T-helper 17 cell (primary cell): ENCODE measurements at places on chromosomes 7 and 10. TPM values are rescaled to one million over a fixed set of nuclear protein-coding genes. Genes with fewer than 3 reads are reported as not detected.

GRCh38 chr10:19922236-19922963 lies 106.2 kb downstream of the PLXDC2 start:
- no peak for DNase-seq

DNA sequence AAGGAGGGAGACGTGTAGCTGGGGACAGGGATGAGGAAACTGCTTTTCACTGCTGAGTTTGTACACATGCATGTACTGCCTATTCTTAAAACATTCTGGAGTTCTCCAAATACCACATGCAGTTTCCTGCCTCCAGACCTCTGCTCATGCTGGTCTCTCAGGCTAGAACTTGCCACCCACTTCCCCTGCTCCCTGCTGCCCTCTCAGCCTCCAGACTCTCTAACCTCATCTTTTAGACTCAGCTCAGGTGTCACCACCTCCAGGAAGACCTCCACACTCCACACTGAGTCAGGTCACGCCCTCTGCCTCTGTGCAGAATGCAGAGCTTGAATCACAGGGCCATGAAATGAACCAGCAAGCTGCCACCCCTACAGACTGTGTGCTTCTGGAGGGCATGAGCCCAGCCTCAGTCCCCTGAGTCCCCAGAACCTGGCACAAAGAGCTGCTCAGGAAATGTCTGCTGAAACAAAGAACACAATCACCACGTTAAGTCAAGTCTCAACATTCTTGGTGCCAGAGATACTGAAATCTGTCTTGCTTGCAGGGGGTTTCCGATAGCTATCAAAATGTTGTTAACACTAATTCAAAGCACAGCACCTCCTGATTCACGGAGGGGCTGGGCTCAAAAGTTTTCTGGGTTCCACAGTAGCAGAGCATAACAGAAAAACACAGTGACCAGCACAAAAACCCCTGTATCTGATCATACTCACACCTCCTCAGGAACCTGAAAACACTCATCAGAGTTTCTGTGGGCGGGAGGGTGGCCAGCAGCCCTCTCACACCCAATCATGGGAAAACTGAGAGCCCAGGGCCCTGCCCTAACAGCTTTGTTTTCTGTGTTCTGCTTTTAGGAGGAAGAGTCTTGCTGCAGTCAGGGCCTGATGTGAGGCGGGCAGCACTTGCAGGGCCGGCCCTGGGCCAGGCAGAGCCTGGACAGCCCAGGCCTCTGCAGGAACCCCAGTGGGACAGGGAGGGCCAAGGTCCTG lies 21.1 kb downstream of the FAM53B start:
- no peak for DNase-seq

GRCh38 chr10:131825150-131825848 lies 75.5 kb upstream of the PPP2R2D start:
- DNase-seq, result no peak

- no peak for DNase-seq
These were observed 509.7 kb upstream of the PODXL start for GRCh38 chr7:132065989-132066603.

DNA sequence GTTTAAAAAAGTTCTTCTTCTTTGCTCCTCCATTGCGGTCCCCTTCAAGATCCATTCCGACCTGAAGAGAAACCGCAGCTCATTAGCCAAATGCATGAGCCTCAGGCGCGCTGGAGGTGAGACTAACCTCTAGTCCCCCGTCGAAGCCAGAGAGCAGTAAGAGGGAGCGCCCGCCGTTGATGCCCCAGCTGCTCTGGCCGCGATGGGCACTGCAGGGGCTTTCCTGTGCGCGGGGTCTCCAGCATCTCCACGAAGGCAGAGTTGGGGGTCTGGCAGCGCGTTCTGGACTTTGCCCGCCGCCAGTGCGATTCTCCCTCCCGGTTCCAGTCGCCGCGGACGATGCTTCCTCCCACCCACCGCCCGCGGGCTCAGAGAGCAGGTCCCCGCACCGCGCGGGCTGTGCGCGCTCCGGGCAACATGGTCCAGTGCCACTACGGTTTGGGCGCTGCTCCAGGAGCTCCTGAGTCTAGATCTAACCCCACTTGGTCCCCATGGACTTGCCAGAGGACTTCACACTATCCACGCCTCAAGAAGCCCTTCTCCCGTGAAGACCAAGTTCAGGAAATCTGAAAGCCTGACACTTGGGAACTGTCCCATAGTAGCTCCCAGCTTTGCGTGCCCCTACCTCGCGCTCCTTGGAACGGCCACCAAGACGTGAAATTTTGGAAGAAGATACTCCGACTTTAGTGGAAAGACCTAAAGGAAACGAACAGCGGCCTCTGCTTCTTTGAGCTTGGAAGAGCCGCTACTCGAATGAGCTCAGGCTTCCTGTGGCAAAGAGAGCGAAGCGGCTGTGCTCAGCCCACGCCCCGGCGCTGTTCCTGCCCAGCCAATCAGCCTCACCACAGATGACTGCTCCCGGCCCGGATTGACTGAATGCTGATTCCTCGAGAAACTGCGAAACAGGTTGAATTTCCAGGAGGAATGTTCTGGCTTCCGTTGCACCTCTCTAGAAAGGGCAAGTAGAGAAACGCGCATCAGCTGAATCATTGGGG lies at the start of gene ABCB1:
ABCB1 (minus strand) TSS at position 755 of the 995 bp plus-strand sequence; CDS start at position 55, 700 bp downstream.
- peak; percentile 10 for DNase-seq

The NUTM2A gene
- total RNA-seq, result 1.0 TPM

The IL2RA gene
- 51.7 TPM for total RNA-seq
